ENCODE measurements at places on chromosomes 1 and 21. TPM values are rescaled to one million over a fixed set of nuclear protein-coding genes. Genes with fewer than 3 reads are reported as not detected.

Gene KCNQ4
- total RNA-seq, result 1.0 TPM

Gene DYNLT5
- 1.5 TPM for total RNA-seq

Gene CNKSR1
- total RNA-seq, result 0.62 TPM

Gene PIGC
- 18.5 TPM for total RNA-seq

GRCh38 chr1:46735708-46736324, 16.9 kb upstream of the EFCAB14 start:
- no peak for DNase-seq

DNA sequence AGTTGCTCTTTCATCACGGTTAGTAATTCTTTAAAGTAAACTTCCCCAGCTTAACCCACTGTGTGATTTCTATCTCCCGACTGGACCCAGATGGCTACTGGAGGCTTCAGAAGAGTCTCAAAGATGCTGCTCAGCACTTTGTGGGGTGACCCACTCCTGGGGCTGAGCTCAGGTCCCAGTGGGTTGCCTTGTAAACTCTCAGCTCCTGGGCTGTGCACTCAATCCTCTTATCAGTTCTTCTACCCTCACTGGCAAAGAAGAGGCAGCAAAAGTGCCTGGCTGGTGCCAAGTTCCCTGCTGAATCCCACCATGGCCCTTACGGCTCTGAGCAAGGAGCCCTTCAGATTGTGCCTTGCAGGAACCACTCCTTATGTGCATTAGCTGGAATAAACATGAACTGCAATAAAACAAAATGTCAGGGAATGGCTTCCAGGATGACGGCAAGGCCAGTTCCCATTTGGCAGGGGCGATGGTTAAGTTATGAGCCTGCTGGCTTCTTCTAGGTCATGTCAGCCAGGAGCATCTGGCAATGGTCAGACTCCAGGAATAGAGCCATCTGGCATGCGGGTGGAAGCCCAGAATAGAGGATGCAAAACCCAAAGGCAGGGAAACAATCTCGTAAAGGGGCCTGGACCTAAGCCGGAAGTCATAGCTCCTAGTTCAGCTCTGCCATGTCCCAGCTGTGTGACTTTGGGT, 6.8 kb downstream of the MYOC start:
- DNase-seq, result peak; percentile 80

DNA sequence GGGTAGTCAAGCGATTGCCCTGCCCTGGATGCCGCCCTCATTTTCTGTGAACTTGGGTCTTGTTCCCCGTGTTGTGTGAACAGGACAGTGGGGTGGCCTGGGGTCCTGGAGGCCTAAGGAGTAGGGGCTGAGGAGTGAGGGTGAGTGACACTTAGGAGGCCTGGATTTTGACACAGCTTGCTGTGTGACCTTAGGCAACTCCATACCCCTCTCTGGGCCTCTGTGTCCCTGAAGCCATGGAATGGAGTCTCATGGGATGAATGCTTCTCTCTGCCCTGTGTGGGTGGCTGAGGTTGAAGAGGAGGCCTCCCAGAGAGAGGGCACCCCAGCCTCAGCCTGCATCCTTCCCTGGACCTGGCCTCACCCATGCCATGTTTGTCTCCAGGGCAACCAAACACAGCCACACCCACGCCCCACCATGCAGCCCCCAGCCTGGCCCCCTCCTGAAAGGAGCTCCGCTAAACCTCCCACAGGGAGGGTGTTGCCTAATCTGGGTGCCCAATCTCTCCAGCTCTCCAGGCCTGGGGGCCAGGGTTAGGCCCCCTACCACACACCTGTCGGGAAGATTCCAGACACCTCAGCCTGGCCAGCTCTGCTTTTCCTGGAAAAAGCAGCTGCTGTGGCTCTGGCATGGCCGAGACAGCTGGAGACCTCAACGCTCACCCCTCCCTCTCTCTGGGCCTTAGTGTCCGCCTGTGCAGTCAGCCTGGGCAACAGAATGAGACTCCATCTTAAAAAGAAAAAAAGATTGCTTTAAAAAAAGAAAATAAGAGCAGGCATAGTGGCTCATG, 9.9 kb downstream of the MYOM3 start:
- no peak for DNase-seq

Measured in right cardiac atrium (tissue), 5 donors.